DND-41 (cell line): ENCODE measurements at places on chromosomes 1 and 21.

DNA sequence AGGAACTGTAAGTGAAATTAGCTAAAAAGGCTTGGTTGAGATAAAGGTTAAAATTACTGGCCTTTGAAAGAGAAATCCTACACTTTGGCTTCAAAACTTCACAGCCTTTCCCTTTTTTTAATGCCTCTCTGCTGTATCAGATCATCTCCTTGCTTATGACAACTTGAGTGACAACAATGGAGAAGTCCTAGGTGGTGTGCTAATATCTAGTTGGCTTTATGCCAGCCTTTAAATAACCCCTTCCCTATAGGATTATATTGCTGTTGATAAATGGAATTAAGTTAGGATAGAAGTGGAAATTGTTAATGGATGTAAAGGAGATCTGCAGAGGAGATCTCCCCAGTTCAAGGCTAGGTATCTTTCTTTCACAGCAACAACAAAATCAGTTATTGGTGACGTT lies 130.2 kb upstream of the ATP1B1 start:
- DNase-seq = no peak

DNA sequence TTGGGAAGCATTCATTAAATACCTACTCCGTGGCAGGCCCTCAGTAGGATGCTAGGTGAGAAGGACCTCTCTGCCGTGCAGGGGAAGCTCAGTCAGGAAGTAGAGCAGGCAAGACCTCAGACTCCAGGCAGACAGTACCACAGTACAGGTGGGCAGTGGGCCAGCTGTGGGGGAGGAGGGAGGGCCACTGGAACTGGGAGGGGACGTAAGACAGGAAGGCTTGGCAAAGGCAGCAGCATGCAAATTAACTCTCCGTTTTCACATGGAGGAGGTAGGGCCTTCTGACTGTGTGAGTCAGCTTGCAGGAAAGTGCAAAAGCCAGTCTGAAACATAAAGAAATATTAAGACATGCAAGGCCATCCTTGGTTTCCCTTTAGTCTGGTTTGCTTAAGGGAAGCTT lies 157.7 kb downstream of the TRIM33 start:
- DNase-seq = peak; percentile 75

GRCh38 chr1:236275586-236275985 lies 6.2 kb downstream of the ERO1B start:
- DNase-seq = no peak

- peak; percentile 40 for DNase-seq
Observed at GRCh38 chr1:41804176-41804575, 114.5 kb downstream of the HIVEP3 start.

GRCh38 chr1:232805269-232806185 lies at the start of gene MAP10:
Gene MAP10 (plus strand): TSS chr1:232805416. CDS start chr1:232805450, 34 bp downstream.
- DNase-seq = peak; percentile 92

DNA sequence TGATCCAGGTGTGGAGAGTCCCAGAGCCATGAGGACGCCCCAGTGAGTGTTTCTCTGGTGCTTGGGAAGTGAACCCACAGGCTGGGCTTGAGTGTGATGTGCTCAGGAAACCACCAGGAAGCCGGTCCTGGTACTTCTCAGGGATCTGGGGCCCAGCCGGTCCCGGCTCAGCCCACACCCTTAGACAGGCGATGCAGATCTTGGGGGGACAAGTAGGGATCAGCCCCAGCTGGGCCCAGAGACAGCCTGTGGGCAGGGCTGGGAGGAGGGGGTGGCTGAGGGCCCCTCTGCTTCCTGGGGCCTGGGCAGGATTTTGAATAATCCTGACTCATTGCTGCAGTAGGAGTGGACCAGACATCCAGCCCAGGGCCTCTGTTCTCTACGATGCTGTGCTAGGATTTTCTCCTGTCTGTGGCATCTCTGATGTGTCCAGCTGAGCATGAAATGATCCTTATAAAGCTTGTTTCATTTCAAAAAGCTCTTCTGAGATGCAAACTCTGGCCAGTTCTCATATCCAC lies 698.0 kb downstream of the PTPRU start:
- no peak for DNase-seq

GRCh38 chr1:22143065-22144033 lies at the start of gene WNT4:
Gene WNT4 (minus strand): TSS chr1:22143097. CDS start chr1:22142922, 175 bp downstream.
- DNase-seq = no peak

DNA sequence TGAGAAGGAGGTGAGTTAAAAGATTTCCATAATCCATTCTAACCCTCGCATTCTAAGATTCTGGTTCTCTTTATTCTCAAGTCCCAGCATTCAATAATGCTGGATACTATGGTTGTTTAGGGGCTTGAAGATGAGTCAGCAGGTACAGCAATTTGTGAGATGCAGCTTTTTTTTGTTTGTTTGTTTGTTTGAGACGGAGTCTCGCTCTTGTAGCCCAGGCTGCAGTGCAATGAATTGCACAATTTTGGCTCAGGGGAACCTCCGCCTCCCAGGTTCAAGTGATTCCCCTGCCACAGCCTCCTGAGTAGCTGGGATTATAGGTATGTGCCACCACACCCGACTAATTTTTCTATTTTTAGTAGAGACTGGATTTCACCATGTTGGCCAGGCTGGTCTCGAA lies 23.3 kb downstream of the EIF4G3 start:
- no peak for DNase-seq

DNA sequence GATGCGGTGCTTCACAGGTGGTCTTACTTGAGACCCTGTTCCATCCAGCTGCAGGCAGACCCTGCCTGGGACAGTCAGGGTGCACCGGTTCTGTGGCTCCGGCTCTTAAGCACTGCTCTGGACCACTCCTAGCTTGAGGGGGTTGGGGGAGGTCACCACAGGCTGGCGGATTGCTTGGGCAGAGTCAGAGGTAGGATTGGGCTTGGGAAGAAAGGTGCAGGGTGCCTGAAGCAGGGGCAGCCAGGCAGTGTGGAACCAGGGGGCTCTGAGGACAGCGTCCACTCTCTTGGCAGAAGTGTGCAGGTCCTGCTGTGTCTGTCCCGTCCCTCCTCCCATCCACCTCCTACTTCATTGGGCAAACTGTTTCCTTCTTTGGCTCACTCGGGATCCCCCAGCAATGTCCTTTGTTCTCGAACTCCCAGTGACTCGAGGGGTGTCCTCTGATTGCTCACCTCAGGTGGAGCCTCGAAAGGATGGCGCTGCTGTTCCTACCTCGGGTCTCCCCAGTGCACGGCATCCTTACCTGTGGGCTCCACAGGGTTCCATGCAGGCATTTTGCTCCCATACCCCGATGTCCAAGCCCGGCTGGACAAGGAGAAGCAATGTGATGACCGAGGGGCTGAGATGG lies 1.7 kb downstream of the PDXK start:
- DNase-seq = no peak

DNA sequence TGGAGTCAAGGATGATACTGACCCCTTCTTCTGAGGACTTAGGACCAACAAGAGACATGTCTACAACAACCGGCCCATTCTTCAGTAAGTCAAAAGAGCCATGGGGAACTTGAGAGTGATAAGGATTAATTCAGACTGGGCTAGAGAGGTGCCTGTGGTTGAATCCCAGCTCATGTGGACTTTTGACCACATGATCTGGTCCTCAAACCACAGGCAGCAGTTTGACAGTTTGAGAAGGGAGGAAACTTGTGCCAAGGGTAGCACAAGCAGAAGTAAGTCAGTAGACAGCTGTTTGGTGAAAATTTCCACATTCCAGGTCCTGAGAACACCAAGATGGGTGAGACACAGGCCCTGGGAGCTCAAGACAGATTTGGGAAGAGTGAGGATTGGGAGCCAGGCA lies 19.8 kb downstream of the SH3BP5L start:
- no peak for DNase-seq

GRCh38 chr1:199522338-199522737 lies 505.2 kb upstream of the NR5A2 start:
- DNase-seq = no peak

- DNase-seq = no peak
Observed at GRCh38 chr1:218397752-218398339, 52.7 kb downstream of the TGFB2 start.

- no peak for DNase-seq
Observed at GRCh38 chr1:70688580-70688979, 277.5 kb downstream of the CTH start.

GRCh38 chr1:186983327-186983726 lies 154.6 kb downstream of the PLA2G4A start:
- DNase-seq = no peak

DNA sequence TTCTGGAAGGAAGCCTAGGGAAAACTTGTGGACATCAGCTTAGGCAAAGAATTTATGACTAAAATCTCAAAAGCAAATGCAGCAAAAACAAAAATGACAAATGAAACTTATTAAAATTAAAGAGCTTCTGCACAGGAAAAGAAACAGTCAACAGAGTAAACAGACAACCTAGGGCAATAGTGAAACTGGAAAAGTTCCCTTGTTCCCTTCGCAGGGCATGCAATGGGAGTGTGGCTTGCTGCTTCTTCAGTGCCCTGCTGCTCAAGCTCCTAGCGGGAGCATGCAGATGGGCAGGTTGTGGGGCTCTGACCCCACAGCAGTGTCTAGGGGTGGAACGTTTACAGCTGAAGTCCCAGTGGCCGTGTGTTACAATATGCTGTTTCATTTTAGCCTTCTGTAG lies 1797.4 kb downstream of the NCAM2 start:
- DNase-seq = no peak

DNA sequence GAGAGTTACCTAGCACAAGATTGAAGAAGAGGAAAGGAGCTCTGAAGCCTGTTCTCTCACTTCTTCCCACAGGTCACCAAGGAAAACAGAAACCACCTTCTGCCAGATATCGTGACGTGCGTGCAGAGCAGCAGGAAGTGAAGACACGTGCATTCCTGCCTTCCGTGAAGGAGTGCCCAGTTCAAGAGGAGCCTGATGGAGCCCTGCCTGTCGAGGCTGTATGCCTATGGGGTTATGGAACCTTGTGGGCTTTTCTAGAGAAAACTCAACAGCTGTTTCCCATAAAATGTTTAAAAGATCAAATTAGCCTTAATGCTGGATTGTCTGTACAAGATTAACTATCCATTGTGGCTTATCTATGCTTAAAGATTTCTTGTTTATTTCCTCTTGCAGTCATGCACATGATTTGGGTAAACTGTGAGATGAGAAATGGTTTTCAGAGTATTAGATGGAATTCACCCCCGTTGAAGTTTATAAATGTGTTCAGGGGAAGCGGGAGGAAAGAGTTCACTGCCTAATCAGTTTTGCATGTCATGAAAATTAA lies 27.8 kb downstream of the NTPCR start:
- DNase-seq = no peak

DNA sequence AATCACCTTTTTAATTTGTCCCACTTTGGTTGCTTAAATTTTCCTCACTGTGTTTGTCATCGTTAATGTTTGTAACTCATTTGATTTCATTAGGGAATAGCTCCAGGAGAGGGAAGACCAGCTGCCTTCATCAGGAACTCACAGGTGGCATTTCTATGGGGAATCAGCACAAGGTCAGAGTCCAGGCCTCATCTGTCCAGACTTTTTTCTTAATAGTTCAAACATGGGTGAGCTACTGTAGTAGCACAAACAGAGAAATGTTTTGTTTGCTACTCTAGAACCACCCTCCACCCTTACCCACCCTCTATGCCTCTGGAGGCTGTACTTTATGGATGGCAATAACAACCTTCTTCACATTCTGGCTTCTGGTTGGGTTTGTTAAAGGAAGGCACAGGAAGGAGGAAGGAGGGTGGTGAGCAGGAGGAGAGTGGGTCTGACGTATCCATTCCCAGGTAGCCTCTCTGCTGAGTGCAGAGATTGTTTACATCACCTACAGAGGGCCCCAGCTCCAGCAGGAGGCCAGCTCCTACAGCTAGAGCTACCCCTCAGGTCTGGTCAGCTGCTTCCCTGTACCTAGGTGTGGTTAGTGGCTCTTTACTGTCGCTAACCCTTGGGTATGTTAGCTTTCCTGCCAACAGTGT lies 8.1 kb upstream of the TEDDM1 start:
- no peak for DNase-seq

- no peak for DNase-seq
Observed at GRCh38 chr1:2073382-2074230, 23.4 kb downstream of the PRKCZ start.

DNA sequence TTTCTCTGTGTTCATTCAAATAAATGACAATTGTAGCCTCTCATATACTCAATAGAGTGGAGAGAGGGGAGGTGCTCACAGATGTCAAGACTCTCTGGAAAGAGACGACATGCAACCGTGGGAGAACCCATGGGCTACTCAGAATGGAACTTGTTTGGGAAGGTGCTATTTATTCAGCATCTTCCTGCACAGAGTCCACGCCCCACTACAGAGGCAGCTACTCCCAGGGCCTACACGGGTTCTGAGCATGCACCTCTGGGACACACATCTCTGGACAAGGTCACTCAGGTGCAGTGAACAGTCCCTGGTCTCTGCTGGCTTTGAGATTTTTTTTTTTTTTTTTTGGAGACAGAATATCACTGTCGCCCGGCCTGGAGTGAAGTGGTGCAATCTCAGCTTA lies 64.1 kb downstream of the NID1 start:
- DNase-seq = no peak

DNA sequence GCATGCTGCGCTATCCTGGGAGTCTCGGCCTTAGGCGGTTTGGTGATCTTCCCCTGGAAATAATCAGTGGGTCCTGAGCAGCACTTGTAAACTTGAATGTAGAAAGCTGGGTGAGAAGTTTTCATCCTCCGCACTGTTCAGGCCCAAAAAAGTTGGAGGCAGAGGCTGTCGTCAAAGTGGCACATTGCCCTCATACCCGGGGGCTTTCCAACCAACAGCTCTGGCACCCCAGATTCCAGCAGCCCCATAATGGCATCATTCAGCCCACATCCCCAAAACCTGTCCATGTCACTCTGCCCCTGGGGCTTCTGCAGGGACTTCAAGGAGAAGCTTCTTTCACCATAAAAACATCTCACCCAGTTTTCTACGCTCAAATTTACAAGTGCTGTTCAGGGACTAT lies 59.3 kb downstream of the TOR1AIP2 start:
- no peak for DNase-seq

- no peak for DNase-seq
Observed at GRCh38 chr21:24727803-24728440, 879.4 kb downstream of the MRPL39 start.

- no peak for DNase-seq
Observed at GRCh38 chr1:66957938-66958337, 33.1 kb downstream of the MIER1 start.

DNA sequence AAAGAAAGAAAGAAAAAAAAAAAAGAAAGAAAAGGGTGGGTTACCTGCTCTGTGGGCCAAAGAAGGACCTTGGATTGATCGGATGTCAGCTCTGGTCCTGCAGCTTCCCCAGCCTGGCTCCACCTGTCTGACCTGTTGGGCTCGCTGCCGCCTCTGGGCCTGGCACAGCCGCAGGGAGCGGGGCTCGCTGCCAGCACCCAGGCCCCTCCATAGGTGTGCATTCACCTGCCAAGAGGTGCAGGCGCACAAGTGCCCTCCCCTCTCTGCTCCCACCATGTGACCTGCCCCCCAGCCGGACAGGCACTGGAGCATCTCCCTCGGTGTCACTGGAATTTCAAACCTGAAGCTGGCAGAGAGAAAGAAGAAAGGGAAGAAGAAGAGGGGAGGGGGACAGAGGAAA lies 33.1 kb upstream of the GPR157 start:
- no peak for DNase-seq

- DNase-seq = no peak
Observed at GRCh38 chr1:29761159-29761928, 525.0 kb downstream of the PTPRU start.

GRCh38 chr1:91406773-91407389 lies 2.2 kb upstream of the HFM1 start:
- DNase-seq = no peak

- no peak for DNase-seq
Observed at GRCh38 chr1:193754732-193755427, 568.5 kb upstream of the B3GALT2 start.
